ENCODE measurements at places on chromosomes 3 and 15.

- DNase-seq: peak; percentile 28
Measured at GRCh38 chr15:72342385-72342784, 22.4 kb upstream of the CELF6 start.

DNA sequence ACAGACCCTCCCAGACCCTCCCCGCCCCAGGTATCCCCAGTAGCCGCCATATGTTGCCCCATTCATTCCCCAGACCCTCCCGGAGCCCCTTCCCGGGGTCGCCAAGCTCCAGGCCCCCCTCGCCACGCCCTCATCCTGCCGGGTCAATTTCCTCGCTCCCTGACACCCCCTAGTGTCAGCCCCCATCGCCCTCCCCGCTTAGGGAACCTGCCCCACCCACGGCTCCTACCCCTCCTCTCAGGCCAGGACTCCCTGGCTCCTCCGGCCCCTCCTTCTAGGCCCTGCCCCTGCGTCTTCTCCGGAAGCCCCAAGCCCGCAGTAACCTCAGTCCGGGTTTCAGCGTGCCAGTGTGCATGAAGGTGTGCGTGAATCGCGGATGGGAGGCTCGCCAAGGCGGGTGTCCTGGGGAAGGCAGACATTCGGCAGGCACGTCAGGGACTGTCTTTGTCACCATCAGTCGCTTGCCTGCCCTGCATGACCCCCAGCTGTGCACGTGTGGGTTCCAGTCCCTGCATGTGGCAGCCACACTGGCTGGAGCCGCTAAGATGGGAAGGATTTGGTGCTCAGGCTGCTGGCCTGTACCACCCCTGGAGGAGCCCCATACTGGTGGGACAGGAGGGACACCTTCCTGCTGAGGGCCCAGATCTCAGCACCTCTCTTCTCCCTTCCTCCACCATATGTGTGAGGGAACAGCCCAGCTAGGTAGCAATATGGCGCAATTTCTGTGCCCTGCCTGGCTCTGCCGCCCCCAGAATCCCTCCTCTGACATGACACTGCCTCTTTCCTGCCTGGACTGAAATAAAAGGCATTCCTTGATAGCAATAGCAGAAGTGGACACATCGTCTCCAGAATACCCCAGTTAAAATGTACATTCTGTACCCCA is 693 bp downstream of the DISP2 start:
- no peak for DNase-seq

DNA sequence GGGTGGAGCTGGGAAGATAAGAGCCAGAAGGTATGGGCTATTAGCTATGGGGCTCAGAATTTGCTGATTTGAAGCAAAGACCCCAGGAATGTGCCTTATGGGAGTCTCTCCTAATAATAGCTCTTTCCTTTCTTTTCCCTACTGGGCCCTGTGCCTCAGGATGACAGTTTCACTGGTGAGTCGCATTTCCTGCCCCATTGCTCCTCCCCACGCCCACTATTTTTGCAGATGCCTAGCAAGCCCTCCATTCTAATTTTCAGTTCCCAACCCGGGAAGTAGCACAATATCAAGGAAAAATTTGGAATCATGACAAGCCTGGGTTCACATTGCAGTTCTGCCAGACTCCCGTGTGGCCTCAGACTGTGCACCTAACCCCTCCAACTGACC is 583 bp downstream of the IL17RE start:
- no peak for DNase-seq

- DNase-seq: no peak
Measured at GRCh38 chr15:88568589-88568988, 22.1 kb upstream of the DET1 start.

GRCh38 chr3:162295323-162295983 is 798.8 kb downstream of the OTOL1 start:
- no peak for DNase-seq

DNA sequence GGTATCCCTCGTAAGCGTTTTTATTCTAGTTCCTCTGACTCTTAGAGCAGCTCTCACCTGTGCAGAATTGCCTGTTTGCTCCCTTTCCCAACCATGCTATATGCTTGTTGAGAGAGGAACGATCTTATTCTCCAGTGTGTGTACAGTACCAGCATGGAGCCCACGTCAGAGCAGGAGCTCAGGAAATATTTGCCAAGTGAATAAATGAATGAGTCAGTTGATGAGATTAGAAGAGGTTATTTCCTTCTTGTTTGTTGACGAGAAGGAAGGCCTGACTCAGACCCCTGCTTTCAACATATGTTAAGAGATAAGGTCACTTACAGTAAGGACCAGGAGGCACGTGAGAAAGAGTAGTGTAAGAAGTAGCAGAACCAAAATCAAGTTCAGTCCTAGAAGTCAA is 106.3 kb upstream of the ABHD17C start:
- DNase-seq: no peak

GRCh38 chr15:58627046-58627445 is 122.5 kb downstream of the ADAM10 start:
- DNase-seq: no peak

DNA sequence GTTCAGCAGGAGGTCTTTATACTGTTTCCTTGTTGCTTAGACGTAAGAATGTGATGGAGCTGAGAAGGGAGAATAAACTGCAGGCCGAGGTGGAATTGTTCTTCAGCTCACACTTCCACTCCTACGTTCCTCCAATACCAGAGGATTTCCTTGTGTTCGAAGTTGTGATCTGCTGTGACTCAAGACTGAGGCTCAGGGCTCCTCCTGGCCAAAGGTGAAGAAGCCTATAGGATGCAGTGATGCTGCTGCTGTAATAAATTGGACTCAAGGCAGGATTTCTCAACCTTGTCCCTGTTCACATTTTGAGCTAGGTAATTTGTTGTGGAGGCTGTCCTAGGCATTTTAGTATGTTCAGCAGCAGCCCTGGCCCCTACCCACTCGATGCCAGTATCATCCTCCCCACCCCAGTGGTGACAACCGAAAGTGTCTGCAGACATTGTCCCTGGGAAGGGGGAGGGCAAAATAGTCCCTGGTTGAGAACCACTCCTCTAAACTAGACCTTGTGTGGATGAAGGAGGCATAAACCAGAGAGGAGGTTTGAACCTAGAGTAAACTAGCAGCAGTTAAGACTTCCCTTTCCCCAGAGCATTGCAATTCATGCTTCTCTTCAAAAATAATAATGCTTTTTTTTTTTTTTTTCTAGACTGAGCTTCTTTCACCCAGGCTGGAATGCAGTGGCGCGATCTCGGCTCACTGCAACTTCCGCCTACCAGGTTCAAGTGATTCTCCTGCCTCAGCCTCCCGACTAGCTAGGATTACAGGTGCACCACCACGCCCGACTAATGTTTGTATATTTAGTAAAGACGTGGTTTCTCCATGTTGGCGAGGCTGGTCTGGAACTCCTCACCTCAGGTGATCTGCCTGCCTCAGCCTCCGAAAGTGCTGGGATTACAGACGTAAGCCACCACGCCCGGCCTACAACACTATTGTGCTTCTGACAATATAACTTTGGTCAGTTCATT is 11.1 kb downstream of the RAP2B start:
- no peak for DNase-seq

DNA sequence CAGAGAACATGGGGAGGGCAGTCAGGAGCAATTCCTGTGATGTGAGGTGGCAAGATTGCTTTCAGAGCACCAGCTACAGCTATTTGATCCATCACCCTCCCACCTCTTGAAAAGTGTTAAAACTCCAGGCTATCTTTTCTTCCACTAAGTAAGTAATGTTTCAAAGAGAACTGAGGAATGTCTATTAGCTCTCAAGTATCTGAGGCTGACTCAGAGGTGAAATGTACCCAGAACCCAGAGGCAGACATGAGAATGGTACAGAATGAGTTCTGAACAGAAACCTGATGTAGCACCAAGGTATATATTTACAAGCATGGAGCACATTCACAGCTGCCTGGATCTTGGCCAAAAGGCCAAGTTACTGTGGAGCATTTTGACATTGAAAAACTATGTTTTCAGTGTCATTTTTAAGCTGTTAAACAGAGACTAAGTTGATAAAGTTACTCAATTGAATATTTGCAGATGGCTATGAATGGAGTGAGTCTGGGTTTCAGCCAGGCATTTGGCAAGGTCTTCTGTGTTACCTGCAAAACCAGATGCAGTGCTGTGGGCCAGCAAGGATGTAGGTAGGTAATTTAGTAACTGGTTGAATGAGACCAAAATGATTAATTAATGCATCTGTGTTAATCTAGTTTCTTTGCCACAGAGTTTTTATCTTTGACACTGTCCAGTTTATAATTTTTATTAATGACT is 227.7 kb upstream of the CD96 start:
- no peak for DNase-seq

DNA sequence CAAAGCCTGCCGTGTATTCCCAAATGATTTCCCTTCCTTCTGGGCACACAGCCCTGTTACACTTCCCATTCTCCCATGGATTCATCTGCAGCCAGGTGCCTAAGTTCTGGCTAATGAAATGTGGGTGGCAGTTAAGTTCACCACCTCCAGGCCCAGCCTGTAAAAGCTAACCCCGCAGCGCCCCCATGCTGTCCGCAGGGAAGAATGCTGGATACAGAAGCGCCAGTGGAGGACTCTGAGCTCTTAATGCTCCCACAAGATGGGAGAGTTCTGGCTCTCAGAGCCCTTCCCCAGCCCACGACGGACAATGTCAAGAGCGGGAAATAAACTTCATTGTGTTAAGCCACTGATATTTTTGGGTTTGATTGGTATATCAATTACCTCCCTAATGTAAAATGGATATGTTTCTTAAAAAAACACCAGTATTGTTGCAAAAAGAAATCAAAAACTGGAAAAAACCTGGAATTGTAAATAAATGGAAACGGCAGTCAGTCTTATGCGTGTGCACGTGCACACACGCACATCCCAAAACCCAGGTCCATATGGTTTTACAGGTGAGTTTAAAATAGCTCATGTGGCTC is 37.7 kb upstream of the FGD5 start:
- DNase-seq: no peak

GRCh38 chr15:87569581-87569980 is 687.0 kb downstream of the NTRK3 start:
- DNase-seq: no peak

GRCh38 chr3:87595798-87596197 is 319.4 kb upstream of the POU1F1 start:
- no peak for DNase-seq

- no peak for DNase-seq
Measured at GRCh38 chr15:31328969-31329639, 2.5 kb downstream of the KLF13 start.

DNA sequence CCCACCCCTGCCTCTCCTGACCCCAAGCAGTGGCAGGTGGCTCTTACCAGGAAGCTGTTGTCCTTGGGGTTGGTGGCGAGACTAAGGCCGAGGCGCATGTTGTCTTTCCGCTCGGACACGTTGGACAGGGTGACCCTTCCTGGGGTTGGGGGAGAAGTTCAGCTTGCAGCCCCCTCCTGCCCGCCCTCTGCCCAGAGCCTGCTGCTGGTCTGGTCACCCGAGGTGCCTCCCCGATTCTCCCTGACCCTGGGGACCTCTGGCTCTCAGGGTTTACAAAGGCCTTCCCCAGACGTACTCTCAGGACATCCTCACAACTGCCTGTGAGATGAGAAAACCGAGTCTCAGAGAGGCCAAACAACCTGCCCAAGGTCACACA is 67.3 kb downstream of the ITGA11 start:
- no peak for DNase-seq

- DNase-seq: no peak
Measured at GRCh38 chr15:56772868-56773639, 39.7 kb upstream of the ZNF280D start.

- no peak for DNase-seq
Measured at GRCh38 chr3:81352867-81353266, 408.6 kb downstream of the GBE1 start.

GRCh38 chr3:122074621-122075265 is 19.6 kb downstream of the CD86 start:
- no peak for DNase-seq

DNA sequence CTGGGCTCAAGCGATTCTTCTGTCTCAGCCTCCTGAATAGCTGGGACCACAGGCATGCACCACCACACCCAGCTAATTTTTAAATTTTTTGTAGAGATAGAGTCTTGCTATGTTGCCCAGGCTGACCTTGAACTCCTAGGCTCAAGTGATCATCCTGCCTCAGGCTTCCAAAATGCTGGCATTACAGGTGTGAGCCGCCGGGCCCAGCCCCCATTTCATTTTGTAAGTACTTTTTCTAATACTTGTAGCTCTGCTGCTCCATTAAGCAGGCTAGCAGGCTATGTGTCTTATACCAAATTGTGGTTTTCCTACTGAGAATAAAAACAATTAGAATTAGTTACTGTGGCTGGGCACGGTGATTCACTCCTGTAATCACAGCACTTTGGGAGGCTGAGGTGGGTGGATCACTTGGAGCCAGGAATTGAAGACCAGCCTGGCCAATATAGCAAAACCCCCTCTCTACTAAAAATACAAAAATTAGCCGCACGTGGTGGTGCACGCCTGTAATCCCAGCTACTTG is 22.4 kb downstream of the NIPA1 start:
- no peak for DNase-seq

DNA sequence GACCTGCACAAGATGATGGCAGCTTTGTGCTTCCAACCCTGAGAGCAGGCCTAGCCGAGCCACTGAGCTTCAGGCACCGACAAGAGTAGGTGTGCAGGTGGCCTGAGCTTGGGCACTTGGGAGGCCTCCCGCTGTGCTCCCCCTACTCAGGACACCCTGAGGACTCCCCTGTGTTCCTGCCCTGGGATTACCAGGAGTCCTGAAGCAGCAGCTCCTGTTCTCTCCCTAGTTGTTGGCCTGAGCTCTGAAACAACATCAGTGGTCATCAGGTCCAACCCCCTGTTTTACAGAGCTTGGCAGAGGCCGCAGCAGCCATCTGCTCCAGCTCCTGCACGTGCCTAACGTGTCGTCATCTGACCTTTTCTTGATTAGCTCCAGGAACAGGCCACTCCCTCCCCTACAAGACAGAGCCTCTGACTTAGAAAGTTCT is 8.0 kb upstream of the MESP2 start:
- no peak for DNase-seq

- DNase-seq: peak; percentile 16
Measured at GRCh38 chr3:38003371-38003816, 12.8 kb downstream of the VILL start.

GRCh38 chr15:73751899-73752805 is 999 bp downstream of the INSYN1 start:
- no peak for DNase-seq

DNA sequence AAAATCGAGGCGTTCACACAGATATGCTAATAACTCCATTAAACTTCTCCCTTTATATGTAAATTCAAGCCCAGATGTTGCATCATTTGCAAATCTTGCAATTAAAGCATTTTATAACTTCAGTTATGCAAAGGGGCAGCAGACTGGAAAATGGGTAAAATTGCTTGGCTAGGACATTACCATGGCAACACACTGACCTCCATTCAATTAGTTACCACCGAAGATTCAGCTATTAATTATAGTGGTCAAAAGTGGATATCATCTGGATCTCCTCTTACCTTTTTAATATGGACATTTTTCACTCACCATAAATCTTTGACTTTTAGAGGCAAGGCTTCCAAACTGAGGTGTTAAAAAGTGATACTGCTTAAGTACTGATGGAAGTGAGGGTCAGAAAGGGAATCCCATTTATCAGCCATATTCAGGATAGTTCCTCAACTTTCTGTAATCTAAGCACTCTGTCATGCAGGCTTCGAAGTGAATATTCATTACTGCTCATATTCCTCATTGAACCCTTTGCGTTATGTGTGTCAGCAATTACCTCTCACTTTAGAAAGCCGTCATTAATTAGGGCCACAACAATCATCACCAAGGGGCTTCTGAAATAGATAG is 386.2 kb upstream of the ROBO2 start:
- no peak for DNase-seq

- no peak for DNase-seq
Measured at GRCh38 chr3:29936766-29937165, 655.9 kb downstream of the RBMS3 start.

Measured in bone marrow (tissue), 2 donors.